ENCODE measurements at places on chromosomes 16 and 17.

- H3K36me3 ChIP-seq, result peaks cover 8% of the 10 kb centered on the region
- H3K27me3 ChIP-seq, result no peaks in the 10 kb centered on the region
- peaks cover 22% of the 10 kb centered on the region for H3K4me1 ChIP-seq
- no peak overlapping the region for H3K27ac ChIP-seq
Observed at GRCh38 chr16:66895999-66896398, 15.7 kb downstream of the PDP2 start.

- no peak overlapping the region for H3K4me3 ChIP-seq
- H3K36me3 ChIP-seq, result no peaks in the 10 kb centered on the region
- H3K27ac ChIP-seq, result no peak overlapping the region
- no peaks in the 10 kb centered on the region for H3K27me3 ChIP-seq
- DNase-seq, result no peak
- no peaks in the 10 kb centered on the region for H3K4me1 ChIP-seq
Observed at GRCh38 chr16:5349670-5350517, 252.3 kb upstream of the EEF2KMT start.

DNA sequence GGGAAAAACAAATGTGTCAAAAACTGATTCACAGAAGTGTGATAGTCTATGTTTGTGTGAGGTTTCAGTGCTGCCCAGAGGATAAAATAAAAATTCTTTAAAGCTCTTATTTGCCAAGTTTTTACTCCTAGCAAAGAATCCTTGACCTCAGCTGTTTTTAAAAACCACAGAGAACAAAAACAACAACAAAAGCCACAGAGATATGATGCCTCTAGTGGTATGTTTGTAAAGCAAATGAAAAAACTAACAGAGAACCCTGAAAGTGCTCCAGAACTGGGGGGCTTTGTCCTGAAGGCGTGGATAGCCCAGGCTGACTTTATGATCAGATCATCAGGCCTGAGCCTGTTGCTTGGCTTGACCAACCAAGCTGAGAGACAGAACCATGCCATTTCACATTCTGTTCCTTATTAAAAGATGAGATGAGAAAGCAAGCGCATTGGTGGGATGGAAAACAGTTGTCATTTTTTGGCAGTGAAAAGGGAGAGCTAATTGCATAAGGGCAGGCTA, 411.0 kb downstream of the CPPED1 start:
- no peak overlapping the region for H3K27ac ChIP-seq
- no peaks in the 10 kb centered on the region for H3K36me3 ChIP-seq

- H3K27me3 ChIP-seq, result peaks cover 35% of the 10 kb centered on the region
- no peak overlapping the region for H3K4me3 ChIP-seq
- DNase-seq, result no peak
- no peak overlapping the region for H3K27ac ChIP-seq
- H3K36me3 ChIP-seq, result no peaks in the 10 kb centered on the region
Observed at GRCh38 chr17:76541739-76542454, 2.1 kb downstream of the PRCD start.

DNA sequence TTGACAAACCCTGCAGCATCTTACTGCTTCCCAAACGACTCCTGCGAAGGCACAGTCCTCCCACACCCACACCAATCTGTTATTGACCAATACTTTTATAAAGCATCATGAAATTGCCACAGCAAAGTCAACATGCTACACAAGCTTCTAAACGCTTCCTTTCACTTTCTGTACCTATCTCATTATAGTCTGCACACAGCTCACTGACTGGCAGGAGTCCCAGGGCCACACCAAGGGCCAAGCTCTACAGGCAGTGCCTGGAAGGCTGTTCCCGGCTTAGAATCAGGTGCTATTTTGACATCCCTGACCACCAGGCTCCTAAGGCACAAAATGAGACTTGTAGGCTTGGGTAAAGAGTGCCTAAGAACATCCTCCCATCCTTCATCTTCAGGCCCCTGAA, 39.5 kb downstream of the USP7 start:
- H3K4me1 ChIP-seq, result peaks cover 44% of the 10 kb centered on the region
- no peak for DNase-seq
- H3K4me3 ChIP-seq, result no peak overlapping the region
- peak overlapping the region; percentile 47 for H3K27ac ChIP-seq
- no peaks in the 10 kb centered on the region for H3K27me3 ChIP-seq

GRCh38 chr17:78322327-78322857, 37.5 kb downstream of the SOCS3 start:
- peaks cover under 1% of the 10 kb centered on the region for H3K27me3 ChIP-seq
- no peaks in the 10 kb centered on the region for H3K36me3 ChIP-seq
- no peak overlapping the region for H3K4me3 ChIP-seq
- no peak overlapping the region for H3K27ac ChIP-seq

- peaks cover 66% of the 10 kb centered on the region for H3K4me1 ChIP-seq
- H3K27ac ChIP-seq, result peak overlapping the region; percentile 95
- peaks cover 47% of the 10 kb centered on the region for H3K36me3 ChIP-seq
- H3K27me3 ChIP-seq, result no peaks in the 10 kb centered on the region
- DNase-seq, result peak; percentile 35
Observed at GRCh38 chr16:20899477-20900298, 470 bp downstream of the DCUN1D3 start.

- no peak for DNase-seq
- H3K27ac ChIP-seq, result no peak overlapping the region
- peaks cover 2% of the 10 kb centered on the region for H3K27me3 ChIP-seq
- no peaks in the 10 kb centered on the region for H3K4me1 ChIP-seq
- no peak overlapping the region for H3K4me3 ChIP-seq
Observed at GRCh38 chr17:43601280-43602039, 55.3 kb upstream of the ETV4 start.

GRCh38 chr17:11720816-11721215, 122.5 kb downstream of the DNAH9 start:
- H3K4me3 ChIP-seq, result no peak overlapping the region
- H3K36me3 ChIP-seq, result no peaks in the 10 kb centered on the region
- no peaks in the 10 kb centered on the region for H3K4me1 ChIP-seq
- H3K27ac ChIP-seq, result no peak overlapping the region
- DNase-seq, result no peak
- H3K27me3 ChIP-seq, result no peaks in the 10 kb centered on the region

DNA sequence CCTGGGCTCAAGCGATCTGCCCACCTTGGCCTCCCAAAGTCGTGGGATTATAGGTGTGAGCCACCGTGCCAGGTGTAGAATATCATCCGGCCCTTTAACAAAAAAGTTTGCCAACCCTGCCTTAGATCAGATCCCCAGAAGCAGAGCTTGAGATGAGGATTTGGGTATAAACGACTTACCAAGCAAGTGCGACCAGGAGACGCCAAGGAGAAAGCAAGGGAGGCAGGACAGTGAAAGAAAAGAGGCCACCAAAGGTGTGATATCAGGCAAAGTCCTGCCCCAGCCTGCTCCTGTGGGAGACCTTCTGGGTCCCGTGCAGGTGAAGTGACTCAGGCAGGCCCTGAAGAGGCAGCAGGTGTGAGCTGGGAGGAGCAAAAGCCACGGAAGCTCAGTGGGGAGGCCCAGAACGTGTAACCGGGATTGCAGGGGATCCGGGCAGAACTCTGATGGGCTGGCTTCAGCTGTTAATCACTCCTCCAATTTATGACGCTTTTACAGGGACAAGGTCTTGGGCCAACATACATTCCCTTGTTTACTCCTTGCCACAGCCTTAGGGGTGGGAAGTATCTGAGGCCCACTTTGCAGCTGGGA, 14.1 kb upstream of the CALB2 start:
- no peak for DNase-seq
- no peaks in the 10 kb centered on the region for H3K4me1 ChIP-seq
- H3K4me3 ChIP-seq, result no peak overlapping the region
- no peaks in the 10 kb centered on the region for H3K36me3 ChIP-seq

DNA sequence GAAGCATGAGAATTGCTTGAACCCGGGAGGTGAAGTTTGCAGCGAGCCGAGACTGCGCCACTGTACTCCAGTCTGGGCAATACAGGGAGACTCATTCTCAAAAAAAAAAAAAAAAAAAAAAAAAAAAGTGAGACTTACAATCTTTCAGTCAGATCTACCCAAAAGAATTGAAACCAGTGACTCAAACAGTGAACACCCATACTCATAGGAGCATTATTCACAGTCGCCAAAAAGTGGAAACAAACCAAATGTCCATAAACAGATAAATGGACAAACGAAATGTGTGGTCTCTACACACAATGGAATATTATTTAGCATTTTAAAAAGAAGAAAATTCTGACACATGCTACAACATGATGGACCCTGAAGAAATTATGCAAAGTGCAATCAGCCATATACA, 9.1 kb upstream of the SCNN1B start:
- H3K36me3 ChIP-seq, result no peaks in the 10 kb centered on the region
- DNase-seq, result no peak
- H3K4me3 ChIP-seq, result no peak overlapping the region
- peaks cover 11% of the 10 kb centered on the region for H3K27me3 ChIP-seq

GRCh38 chr17:47404006-47404405, 80.3 kb downstream of the EFCAB13 start:
- H3K36me3 ChIP-seq, result no peaks in the 10 kb centered on the region
- H3K4me1 ChIP-seq, result no peaks in the 10 kb centered on the region
- no peaks in the 10 kb centered on the region for H3K27me3 ChIP-seq
- H3K4me3 ChIP-seq, result no peak overlapping the region
- DNase-seq, result no peak

GRCh38 chr16:680625-680945, 375 bp downstream of the STUB1 start:
- peaks cover 24% of the 10 kb centered on the region for H3K36me3 ChIP-seq
- no peaks in the 10 kb centered on the region for H3K27me3 ChIP-seq
- H3K4me3 ChIP-seq, result peak overlapping the region; percentile 76

DNA sequence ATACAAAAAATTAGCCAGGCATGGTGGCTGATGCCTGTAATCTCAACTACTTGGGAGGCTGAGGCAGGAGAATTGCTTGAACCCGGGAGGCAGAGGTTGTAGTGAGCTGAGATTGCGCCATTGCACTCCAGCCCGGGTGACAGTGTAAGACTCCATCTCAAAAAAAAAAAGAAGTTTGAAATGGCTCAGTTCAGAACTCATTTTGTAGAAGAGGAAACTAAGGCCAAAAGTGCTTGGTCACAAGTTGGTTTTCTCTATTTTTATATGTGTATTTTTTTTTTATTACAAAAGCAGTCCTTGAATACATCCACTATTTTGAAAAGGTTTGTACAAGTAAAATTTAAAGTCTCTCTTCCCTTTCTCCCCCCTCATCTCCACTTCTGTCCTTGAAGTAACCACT, 5.5 kb downstream of the TAC4 start:
- no peak overlapping the region for H3K4me3 ChIP-seq
- H3K4me1 ChIP-seq, result peaks cover 24% of the 10 kb centered on the region
- H3K27me3 ChIP-seq, result no peaks in the 10 kb centered on the region

GRCh38 chr17:71936977-71937376, 183.8 kb upstream of the SOX9 start:
- no peaks in the 10 kb centered on the region for H3K27me3 ChIP-seq
- H3K27ac ChIP-seq, result no peak overlapping the region
- no peak for DNase-seq
- H3K36me3 ChIP-seq, result no peaks in the 10 kb centered on the region
- no peaks in the 10 kb centered on the region for H3K4me1 ChIP-seq

GRCh38 chr17:12691173-12691572, 25.5 kb downstream of the MYOCD start:
- no peaks in the 10 kb centered on the region for H3K27me3 ChIP-seq
- no peaks in the 10 kb centered on the region for H3K36me3 ChIP-seq
- no peak for DNase-seq
- no peak overlapping the region for H3K4me3 ChIP-seq
- H3K4me1 ChIP-seq, result no peaks in the 10 kb centered on the region

DNA sequence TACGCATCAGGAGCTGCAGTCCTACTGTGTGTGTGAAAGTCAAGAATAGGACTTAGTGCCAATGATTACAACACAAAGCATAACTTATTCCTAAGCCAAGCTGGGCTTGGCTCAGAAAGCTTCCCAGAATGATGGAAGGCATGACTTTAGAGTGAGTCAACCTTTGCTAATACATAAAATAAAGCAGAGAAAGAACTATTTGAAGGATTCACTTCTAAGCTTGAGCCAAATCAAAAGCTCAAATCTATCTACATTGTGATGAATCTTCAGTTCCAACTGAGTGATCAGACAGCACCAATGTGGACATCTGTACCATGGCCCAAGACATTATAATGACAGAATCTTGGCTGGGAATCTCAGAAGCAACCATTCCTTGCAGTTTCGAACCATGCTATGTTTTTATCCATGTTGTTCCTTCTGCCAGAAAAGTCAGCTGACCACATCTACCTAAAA, 41.4 kb downstream of the SMG6 start:
- H3K4me1 ChIP-seq, result peaks cover 94% of the 10 kb centered on the region
- DNase-seq, result no peak
- H3K27me3 ChIP-seq, result no peaks in the 10 kb centered on the region
- peak overlapping the region; percentile 10 for H3K4me3 ChIP-seq
- H3K36me3 ChIP-seq, result peaks cover 75% of the 10 kb centered on the region

DNA sequence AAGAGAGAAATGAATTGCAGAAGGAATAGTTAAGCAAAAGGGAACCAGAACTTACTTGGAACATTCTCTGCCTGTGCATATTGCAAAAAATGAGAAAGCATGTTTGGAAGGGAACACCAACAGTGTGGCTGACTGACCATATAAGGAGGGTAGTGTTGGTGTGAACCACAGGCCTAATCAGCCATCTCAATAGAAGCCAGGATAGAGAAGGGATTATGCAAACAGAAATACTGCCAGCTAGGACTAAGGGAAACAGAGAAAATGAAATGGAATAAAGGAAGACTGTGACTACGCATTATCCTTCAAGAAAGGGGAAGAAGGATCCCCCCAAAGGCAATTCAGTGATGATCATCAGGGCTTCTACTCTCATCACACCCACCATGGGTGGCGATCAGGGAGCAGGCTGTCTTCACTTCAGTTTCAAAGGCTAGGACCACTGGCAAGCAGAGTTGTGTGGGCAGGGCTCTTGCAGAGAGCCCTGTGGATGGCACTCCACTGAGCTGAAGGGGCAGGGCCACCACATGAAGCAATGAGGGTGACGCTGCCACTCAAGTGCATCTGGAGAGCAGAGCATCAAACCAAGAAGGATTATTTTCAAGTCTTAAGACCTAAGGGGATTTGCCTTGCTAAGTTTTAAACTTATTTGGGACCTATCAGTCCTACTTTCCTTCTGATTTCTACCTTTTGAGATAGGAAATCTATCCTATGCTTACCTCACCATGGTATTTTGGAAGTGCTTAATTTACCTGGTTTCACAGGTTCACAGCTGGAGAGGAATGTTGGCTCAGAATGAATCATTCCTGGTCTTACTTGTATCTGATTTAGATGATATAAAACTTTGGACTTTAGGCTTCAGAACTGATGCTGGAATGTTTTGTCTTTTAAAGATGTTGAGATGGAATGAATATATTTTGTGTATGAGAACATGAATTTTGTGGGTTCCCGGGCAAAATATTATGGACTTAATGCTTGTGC, 140.5 kb downstream of the SSH2 start:
- no peak overlapping the region for H3K27ac ChIP-seq
- DNase-seq, result no peak
- no peak overlapping the region for H3K4me3 ChIP-seq
- no peaks in the 10 kb centered on the region for H3K27me3 ChIP-seq
- H3K4me1 ChIP-seq, result no peaks in the 10 kb centered on the region

GRCh38 chr16:30755955-30756780, 5.7 kb downstream of the CFAP119 start:
- DNase-seq, result no peak
- peaks cover 9% of the 10 kb centered on the region for H3K4me1 ChIP-seq
- no peak overlapping the region for H3K4me3 ChIP-seq
- H3K27ac ChIP-seq, result no peak overlapping the region

- H3K36me3 ChIP-seq, result no peaks in the 10 kb centered on the region
- H3K4me3 ChIP-seq, result no peak overlapping the region
- H3K27ac ChIP-seq, result no peak overlapping the region
- no peak for DNase-seq
Observed at GRCh38 chr17:39628655-39629493, 2.1 kb downstream of the PPP1R1B start.

Measured in activated CD8-positive, alpha-beta T cell treated with anti-CD3 and anti-CD28 coated beads, Interleukin-2, amount 10 ng/mL, durations not matched to agents 7 days and 5 days (primary cell).